ENCODE measurements at places on chromosomes 2 and 18.

DNA sequence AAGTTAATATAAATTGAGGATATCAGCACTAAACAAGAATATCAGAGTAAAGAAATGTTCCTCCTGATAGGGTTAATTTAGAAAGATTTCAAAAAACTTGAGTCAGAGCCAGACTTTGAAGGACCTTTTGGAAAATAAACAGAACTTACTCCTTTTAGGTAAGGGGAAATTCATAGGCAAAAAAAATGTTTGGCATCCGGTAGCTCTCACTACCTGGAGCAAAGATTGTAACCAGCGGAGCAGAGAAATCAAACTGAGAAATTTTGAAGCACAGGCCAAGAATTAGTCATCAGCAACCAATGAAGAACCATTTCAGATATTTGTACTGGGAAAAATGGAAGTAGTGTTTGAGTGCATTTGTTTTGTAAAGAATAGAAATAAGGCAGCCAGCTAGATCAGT, 113.0 kb downstream of the ICA1L start:
- no peak for DNase-seq

- DNase-seq, result no peak
Observed at GRCh38 chr2:128721096-128721495, 402.4 kb upstream of the HS6ST1 start.

- no peak for DNase-seq
Observed at GRCh38 chr2:219467736-219468075, 31.0 kb upstream of the GMPPA start.

- DNase-seq, result no peak
Observed at GRCh38 chr18:25010623-25011374, 341.2 kb downstream of the ZNF521 start.

DNA sequence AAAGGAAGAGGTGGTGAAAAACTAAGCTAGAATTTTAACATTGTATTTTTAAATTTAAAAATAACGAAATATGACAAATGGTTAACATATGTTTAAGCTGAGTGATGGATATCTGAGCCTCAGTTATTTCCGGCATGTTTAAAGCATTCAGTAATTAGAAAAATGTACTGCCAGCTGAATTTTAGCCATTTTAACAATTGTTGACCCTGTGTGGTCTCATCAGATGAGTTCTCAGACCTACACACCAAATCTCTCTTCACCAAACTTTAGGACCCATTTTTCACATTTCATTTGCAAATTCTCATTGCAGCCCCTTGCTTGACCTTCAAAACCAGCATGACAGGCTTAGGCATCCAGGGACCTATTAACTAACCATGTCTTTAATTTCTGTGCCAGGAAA, 91.5 kb upstream of the RGPD4 start:
- DNase-seq, result no peak

DNA sequence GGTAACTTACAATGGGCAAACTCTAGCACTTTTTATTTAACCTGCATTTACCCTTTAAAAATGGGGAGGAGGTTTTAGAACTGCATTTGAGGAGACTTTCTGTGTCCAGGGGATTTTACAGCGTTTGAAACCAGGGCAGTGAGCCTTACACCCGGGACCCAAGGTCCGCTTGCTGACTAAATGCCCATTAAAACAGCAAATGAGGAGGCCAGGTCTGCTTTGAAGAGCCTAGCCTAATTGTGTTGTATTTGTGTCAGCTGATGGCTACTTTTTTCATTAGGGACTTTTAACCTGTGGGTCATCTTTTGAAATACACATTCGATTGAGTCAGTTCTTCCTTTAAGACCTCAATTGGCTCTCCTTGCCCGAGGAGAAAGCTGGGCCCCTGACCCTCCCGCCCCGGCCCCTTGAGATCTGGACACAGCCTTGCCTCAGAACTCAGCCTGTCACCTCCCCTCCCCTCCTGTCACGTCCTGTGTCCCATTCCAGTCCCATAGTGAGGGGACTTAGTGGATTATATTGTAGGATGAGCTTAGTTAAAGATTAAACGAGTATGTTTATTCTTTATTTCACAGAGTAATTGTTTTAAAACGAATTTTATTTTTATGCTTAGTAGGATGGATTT, 69.0 kb downstream of the KLHL29 start:
- no peak for DNase-seq

DNA sequence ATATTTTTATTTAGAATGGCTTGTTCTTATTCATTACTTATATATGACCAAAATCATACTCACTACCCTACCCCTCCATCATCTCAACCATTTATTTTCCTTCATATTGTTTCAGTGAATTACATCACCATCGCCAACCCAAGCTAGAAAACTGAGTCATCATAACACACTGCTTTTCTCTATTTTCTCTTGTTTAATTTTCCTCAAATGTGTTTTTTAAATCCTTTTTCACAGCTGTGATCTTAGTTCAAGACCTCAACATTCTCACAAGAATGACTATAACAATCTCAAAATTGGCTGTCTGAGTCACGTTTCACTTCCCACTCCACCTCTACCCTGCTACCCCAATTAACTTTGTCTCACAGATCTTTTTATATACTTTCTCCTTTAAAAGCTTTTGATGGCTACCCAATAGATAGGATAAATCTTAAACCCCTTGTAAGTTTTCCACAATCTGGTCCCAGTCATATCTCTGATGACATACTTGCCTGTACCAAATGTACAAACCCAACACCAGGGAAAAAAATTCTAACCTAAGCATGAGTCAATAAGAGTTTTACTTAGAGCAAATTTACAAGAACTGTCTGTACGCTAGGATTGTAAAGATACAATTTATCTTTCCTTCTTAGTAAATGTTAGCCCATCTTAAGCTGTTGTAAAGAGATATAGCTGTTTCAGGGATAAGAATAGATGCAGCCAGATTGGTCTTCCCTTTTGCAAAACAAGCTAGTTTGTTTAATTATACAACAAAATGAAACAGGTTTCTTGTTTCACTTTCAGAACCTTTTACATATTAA, 635.1 kb upstream of the SLC39A10 start:
- no peak for DNase-seq

DNA sequence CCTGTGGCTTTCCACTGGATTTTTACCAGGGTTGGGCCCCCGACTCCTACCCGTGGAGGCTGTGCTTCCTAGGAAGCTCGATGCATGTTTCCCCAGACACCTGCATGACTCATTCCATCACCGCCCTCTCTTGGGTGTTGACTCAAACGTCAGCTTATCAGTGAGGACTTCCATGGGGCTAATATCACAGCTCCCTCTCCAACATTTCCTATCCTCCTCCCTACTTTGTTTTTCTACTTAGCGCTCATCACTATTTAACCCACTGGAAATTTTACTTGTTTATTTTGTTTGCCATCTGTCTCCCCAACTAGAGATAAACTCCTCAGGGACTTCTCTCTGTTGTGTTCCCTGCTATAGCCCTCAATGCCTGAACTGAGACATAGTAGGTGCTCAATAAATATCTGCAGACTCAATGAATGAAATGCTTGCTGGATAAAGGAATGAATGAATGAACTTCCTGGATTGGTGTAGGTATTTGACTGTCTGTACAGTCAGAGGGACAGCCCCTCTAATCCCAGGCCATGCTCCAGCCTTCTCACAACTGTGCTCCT, 89.7 kb upstream of the MSH2 start:
- no peak for DNase-seq

GRCh38 chr18:43029414-43029813, 86.1 kb downstream of the RIT2 start:
- DNase-seq, result no peak

DNA sequence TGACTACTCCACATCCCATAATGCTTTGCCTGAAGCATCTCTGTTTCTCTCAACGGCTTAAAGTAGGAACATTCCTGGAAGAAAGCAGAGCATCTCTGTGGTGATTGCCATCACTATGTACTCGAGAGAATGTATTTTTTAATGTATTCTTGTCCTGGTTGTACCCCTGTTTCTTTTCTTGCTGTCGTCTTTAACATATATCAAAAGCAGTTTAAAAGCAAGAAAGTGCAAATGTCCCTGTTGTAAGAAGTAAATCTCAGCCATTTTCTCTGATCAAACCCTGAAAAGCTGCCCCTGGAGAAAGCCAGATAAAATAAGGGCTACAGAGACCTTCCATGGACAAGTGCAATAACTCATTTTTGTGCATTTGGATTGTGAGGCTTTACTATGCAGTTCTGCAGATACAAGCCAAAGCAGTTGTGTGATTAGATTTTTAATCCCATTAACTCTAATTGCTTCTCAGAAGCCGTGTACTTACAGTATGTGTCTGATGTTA, 70.8 kb downstream of the XIRP2 start:
- DNase-seq, result no peak

- no peak for DNase-seq
Observed at GRCh38 chr2:69774984-69775982, 33.3 kb downstream of the ANXA4 start.

DNA sequence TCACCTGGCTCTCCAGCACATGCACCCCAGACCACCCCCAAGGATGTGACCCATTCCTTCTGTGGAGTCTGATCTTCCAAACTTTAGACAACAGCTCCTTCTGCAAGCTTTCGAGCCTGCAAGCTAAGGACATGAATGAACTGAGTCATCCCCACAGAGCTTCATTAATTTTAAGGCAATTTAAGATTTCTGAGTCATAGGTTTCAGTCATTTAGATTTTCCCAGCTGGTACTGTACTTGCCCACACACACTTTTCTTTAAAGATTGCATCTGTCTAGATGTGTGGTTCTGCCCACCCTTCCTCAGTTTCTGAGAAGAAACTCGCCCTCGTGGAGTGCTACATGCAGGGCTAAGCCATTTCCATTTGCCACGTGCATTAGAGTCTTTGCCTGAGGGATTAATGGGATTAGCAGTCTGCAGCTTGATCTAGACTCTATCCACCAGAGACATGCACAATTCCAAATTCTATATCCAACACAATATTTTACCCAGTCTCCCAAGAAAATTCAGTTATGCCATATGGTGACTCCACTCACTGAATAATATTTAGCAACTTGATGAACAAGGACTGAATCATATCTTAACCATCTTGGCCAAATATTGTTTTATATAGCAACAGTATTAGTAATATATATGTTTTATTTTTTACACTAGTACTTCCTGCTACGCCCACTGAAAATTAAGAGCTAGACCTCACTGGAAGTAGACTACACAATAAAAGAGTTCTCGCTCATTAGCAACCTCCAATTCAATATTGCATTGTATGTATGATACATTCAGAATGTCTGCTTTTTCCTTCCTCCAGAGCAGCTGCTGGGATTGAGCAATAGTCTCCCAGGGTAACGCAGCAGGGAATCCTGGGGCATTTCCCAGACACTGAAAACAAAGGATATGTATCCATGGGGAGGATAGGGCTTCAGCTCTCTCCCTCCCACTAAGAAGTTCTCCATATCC, 14.3 kb upstream of the TRIB2 start:
- no peak for DNase-seq

DNA sequence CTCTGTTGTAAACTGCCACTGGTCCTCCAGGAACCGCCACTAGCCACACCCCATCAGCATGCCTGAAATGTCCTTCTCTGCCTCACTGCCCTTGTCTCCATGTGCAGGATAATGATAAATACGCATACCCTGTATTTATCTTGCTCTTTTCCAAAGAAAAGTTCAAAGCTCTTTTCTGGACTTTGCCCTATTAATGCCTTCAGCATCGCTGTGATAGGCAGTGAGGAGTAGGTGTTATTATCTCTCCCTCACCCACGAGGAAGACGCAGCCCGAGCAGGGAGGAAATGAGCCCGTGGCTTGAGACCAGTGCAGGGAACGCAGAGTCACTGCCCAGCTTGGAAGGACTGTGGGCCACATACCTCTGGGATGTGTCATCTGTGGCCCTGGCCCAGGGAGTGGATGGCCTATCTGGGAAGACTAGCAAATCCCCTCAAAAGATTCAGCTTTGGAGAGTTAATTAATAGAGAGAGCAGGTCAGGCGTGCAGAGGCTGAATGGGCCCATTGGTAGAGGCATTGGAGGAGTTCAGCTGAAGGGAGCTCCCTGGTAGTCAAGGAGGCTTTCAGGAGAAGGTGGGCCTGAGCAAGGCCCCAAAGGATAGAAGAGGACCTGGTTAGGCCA, 39.5 kb upstream of the MCFD2 start:
- no peak for DNase-seq

DNA sequence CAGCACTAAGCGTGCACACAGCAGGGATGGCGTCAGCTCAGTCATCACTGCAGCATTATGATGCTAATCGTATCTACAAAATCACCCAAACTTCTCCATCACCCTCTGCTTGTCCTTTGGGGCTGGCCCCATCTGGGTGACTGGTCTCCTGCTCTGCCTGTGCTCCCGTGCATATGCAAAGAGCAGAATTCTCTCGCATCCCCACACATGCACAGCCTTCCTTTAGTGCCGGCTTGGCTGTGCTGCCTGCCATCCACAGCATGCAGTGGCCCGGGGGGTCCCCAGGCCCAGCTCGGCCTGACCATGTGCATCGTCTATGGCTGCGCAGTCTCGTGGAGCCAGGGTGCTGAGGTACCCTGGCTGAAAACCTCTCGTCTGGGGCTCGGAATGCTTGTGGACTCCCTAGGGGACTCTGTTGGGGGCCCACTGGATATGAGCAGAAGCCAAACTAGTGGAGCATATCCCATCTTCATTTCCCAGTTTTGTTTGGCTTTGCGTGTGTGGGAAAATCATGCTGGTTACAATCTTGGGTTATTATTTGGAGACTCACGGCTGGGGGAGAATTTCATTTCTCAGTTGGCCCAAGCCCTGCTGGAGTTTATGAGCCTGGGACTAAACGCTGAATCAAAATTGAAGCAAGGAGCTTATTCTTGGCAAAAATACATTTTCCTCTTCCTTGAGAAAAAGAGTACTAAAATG, 70.9 kb upstream of the HS6ST1 start:
- DNase-seq, result no peak

GRCh38 chr2:230225486-230225885, at the start of gene SP140:
Gene SP140 (plus strand): TSS chr2:230225736. CDS start chr2:230225845, 109 bp downstream.
- DNase-seq, result peak; percentile 59

DNA sequence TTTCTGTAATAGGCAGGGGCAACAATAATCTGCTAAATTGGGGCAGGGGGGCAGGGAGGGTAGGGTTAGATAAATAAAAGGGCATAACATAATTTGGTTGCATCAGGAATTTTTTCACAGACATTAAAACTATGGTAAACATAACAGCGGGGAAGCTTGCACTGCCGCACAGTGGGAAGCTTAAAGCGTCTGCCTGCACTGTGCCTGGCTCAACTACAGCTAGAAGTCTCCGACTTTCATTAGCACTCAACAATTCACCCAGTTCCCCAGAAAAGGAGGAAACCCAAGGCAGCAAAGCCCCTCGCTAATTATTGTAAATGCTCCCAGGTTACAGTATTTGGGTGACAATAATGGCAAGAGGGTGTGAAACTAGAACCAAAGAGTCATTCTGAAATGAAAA, 562.9 kb downstream of the ARHGAP15 start:
- DNase-seq, result no peak

DNA sequence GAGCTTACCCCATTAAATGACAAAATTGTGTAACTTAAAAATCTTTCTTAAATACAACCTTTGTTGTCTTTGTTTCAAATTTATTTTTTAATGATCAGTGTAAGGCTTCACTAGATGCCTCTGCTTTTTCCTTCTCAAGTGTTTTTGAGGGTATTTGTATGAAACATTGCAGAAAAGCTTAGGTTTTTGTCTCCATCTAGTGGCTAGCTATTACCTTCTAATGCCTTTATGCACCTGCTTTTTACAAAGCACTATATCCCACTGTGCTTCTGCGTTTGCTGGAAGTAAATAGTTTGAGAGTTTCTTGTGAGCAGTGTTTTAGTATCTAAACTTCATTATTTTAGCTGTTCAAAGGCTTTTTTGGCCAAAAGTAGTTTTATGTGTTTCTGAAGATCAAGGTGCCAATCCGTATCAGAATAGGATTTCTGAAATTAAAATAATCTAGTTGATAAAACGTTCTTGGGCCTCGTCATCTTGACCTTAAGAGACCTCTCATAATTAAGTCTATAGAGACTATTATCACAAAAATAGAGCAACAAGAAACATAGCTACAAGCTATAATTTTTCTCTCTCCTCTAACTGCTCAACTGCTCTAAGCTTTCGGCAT, 47.0 kb downstream of the IWS1 start:
- no peak for DNase-seq
